Tibial nerve (tissue), 4 donors: ENCODE measurements at places on chromosomes 3 and 15.

- no peak for DNase-seq
Observed at GRCh38 chr3:112607863-112608262, 33.1 kb downstream of the CCDC80 start.

DNA sequence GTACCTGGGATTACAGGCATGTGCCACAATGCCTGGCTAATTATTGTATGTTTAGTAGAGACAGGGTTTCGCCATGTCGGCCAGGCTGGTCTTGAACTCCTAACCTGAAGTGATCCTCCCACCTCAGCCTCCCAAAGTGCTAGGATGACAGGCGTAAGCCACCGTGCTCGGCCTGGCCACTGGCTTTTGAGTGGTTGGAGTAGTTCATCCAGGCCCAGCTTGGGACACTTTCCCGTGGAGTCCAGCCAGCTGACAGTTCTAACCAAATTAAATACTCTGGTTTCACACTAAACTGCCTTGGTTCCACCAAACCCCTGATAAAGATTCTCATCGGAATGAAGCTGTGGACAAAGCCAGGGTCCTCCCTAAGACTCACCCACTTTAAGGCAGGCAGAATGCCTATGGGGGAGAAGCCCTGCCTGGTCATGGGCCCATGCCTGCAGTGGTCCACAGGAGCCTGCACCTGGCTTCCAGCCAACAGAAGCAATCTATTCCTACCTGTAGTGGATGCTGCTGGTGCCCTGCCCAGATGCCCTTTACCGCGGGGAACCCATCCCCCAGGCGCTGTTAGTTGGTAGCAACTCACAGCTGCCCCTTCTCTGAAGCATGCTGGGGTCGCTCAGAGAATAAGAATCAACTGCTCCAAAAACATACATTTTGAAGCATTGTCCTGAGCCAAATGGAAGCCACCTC is 5.2 kb upstream of the SLC28A1 start:
- DNase-seq: no peak

- no peak for DNase-seq
Observed at GRCh38 chr15:45265506-45265905, 13.5 kb downstream of the SLC28A2 start.

DNA sequence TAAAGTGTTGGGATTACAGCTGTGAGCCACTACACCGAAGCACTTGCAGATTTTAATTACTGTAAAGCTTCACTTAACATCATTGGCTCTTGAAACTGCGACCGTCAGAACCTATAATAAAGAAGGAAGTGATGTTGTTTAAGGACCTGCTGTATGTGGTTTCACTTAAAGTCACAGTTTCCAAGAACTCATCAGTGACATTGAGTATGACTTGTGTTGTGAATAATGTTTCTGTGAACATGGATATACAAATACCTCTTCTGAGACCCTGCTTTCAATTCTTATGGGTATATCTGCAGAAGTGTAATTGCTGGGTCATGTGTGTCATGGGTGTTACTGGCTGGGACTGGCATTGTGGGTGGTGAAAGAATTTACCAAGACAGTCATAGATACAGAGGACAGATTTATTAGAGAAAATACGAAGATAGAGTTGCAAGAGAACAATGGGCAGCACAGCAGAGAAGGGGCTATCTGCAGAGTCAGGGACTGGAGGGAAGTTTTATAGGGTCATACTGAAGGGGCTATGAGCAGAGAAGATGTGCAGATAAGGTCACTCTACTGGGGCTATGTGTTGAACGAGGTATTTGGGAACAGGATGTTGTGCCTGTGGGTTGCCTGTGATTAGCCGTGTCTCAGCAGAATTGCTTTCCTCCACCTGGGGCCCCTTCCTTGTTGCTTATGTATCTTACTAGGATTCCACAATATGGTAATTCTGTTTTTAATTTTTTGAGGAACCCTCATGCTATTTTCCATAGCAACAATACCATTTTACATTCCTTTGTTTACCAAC is 4.5 kb downstream of the NDUFB5 start:
- DNase-seq: no peak

DNA sequence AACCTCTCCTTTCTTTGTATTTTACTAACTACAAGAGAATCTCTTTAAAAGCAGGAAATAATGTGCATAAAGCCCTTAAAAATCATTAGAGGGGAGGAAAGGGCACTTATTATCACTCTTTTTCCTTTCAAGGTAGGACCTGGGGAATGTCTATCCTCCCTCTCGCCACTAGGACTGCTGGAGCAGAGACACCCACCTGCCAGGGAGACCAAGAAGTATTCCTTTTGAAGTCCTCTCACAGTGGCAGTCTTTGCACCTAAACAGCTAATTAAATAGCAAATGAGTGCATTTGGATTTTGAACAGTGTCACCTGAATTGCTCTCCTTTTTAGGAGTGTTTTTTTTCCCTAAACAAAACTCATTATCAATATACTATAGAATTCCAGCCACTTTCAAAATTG is 874.1 kb downstream of the ZPLD1 start:
- DNase-seq: no peak
